ENCODE measurements at places on chromosomes 4 and X.

- no peak for DNase-seq
These were observed 59.3 kb downstream of the SHROOM2 start for GRCh38 chrX:9845578-9845952.

DNA sequence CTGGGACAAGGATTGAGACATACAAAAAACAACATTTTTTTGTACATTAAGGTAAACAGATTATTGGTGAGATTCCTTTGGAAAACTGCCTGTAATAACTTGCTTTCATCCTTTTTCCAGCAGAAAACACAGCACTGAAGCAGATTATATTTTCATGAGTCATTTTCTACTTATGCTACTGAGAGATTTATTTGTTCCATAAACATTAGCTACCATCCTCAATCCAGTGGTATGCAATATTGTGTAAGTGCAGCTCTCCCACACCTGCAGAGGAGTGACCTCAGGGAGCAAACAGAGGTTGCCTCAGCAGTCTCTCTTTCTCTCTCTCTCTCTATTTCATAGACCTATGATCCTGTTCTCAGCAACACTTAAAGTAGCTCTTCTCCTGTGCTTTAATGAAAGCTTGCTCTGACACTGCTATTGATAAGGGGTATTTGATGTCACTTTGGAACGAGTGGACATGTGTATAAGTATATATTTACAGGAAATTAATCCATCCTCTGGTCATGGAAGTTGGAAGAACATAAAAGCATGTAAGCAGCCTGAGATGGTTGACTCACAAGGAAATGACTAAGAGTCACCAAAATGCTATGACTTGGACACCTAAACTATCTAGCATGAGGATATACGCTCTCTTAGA lies 163.7 kb upstream of the SPANXC start:
- DNase-seq, result peak; percentile 68

DNA sequence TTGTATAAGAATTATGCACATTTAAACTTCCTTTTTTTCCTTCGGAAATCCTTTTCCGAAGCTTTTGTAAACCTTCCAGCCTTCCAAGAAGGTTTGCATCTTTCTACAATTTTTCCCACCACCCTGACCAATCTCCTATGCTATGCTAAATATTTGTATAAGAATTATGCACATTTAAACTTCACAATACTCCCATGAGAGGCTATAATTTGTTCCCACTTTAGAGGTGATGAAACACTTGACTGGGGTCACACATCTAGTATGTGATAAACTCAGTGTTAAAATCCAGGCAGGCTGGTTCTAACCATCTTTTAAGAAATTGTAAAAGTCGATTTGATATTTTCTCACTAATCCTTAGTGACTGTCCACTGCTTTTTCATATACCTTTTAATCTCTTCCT lies 22.1 kb downstream of the NUDT6 start:
- no peak for DNase-seq

GRCh38 chr4:168361365-168362024 lies 42.9 kb upstream of the DDX60 start:
- DNase-seq, result no peak

All from A172 (cell line).